Chondrocyte (in vitro differentiated cells): ENCODE measurements at places on chromosomes 1 and 21.
A peak's percentile ranks its signal among the peaks of the same experiment; 100 is the strongest.

DNA sequence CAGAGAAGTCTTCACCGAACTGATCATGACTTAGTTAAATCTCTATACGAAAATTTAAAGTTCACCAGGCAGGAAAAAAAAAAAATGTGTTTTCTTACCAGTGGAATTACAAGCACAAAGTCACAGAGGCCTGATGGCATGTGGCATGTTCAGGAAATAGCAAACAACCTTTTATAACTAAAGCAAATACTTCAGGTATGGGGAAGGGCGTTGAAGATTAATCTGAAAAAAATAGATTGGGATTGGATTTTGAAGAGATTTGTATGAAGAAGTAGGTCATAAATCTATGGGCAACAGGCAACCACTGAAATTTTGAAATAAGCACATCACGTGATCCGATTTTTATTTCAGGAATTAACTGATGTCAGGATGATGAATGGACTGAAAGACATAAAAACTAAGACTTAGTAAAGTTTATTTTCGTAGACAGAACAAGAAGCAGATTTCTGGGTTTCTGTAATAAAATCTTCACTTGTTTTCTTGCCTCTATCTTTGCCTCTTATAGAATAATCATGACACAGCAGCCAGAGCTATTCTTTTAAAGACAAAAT, 295.9 kb upstream of the ADGRL4 start:
- DNase-seq: no peak

GRCh38 chr1:154419620-154420571, 14.8 kb downstream of the IL6R start:
- DNase-seq: peak; percentile 89

DNA sequence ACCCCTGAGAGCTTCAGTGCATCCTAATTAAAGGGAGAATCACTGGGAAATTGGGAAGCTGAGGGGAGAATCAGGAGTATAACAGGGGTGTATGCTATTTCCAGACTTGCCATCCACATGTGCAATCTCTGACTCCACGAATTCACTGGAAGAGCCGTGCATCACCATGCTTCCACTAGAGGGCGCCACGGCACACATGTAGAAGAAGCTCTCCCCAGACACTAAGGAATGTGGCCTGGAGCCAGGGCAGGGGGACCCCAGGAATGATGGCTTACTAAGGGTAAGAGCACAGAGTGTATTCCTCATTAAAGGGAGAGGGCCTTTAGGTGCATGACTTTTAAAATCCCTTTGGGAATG, 81.5 kb downstream of the ABCA4 start:
- DNase-seq: no peak

- no peak for DNase-seq
These were observed 13.7 kb upstream of the SRP9 start for GRCh38 chr1:225763716-225764548.

DNA sequence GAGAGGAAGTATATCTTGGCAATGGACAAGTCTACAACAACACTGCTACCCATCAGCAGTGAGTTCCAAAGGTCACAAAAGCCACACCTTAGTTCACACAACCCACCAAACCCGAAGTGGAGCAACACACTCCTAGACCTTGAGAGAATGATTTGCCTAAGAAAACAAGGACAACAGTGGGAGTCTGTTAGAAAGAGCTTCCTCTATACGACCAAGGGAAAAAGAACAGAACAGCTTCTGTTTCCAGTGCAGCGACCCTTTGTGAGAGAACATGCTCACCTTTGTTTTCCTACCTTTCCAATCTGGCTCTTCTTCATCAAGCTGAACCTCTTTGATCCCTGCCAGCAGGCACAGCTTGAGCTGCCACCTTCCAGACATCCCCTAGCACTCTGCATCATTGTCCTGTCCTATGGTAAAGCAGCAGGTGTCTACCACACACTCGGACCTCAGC, 56.7 kb upstream of the PALMD start:
- DNase-seq: no peak

- DNase-seq: no peak
These were observed 575.5 kb downstream of the MRPL39 start for GRCh38 chr21:25031750-25032149.

- DNase-seq: no peak
These were observed 69.7 kb upstream of the RGL1 start for GRCh38 chr1:183735069-183735860.

- DNase-seq: no peak
These were observed 11.5 kb downstream of the CELF3 start for GRCh38 chr1:151705146-151705545.

DNA sequence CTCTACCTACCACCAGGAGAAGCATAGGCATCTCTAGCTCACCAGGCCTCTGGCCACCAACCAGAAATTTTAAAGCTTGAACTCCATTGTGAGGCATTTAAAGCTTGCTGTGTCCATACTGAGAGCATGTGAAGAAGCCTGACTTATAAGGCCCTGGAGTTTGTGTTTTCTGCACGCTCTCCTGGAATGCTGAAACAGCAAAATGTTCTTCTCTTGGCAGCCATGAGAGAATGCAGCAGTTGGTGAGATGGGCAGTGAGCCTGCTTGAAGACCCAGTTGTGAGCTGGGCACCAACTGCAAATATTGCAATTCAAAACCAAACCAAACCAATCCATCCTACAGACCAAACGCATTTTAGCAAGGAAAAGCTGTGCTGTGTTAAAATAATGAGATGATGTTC, 170.0 kb upstream of the IVNS1ABP start:
- DNase-seq: no peak

DNA sequence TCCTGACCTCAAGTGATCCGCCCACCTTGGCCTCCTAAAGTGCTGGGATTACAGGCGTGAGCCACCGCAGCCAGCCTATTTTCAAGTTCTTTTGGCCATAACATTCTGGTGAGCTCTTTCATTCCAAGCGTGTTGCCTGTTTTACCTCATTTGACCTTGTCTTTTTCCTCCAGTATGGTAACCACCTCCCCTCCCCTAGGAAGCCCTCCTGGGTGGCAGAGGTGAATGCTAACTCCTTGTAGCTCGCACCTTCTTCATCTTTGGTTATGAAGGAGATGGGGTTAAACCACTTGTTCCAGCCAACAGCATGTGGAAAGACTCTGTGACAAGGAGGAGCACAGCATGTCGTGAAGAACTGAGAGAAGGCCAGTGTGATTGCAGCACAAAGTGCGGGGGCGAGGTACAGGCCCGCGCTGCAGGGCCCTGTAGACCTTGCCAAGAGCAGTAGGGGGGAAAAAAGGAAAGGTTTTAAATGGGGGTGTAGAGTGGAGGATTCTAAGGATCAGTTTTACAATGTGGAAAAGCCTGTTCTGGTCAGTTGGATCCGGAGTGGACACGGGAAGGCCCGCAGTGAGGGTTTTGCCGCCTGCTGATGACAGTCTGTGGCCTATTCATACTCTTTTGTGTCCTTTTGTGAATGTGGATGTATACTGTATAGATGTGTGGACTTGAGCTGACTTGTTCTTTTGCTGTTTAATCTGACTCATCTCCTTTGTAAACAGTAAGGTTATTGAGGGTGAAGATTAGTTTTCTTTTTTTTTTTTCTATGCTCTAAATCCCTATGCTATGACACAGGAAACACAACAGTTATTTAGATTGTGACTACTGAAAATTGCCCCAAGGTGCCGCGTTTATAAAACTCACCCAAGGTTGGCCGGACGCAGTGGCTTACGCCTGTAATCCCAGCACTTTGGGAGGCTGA, 7.5 kb upstream of the ZNF436 start:
- no peak for DNase-seq

DNA sequence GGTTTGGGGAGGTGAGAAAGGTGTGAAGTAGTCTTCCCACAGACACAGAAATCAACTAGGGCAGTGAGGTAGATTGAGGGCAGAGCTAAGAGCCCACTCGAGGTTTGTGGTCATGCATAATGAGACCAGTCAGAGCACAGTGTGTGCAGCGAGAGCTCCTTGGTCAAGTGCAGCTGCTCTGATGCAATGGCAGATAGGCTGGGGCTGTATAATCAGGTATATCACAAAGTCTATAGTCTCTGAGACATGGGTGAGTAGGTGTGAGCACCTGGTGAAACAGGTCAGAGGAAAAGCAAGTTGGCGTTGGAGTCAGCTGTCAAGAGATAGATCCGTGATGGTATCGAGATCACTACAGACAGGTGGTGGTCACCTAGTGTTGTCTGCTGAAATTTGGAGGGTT, 17.6 kb downstream of the DSCAM start:
- no peak for DNase-seq

DNA sequence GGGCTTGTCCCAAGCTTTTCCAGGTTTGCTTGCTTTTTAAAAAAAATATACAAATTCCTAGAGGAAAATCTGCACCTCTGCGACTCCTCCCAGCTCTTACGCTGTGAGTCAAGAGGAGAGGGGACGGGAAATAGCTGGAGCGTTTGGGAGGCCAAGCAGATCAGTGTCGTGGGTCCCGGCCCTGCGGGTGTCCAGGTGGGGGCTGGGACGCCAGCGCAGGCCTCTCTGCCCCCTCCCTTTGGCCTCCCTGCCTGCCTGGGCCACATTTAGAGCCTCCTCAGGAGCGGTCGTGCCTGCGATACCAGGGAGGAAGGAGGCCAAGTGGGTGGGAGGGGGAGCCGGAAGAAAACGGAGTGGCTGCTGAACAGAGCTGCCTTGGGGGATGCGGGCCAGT, 9.0 kb downstream of the WNT4 start:
- no peak for DNase-seq

DNA sequence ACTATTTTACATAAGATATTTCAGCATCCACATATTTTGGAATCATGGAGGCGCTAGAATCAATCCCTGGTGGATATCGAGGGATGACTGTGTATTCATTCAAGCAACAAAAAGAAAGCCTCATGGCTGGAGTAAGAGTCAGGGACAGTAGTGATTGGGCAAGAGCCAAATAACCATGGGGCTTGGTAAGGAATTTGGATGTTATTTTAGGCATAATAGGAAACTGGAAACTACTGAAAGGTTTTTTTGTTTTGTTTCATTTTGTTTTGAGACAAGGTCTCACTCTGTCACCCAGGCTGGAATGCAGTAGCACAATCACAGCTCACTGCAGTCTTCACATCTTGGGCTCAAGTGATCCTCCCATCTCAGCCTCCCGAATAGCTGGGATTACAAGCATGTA, 33.8 kb upstream of the EYA3 start:
- DNase-seq: no peak

GRCh38 chr1:164624400-164624799, 65.4 kb downstream of the PBX1 start:
- no peak for DNase-seq

- DNase-seq: peak; percentile 51
These were observed 61.2 kb downstream of the TOR1AIP2 start for GRCh38 chr1:179816196-179816960.

DNA sequence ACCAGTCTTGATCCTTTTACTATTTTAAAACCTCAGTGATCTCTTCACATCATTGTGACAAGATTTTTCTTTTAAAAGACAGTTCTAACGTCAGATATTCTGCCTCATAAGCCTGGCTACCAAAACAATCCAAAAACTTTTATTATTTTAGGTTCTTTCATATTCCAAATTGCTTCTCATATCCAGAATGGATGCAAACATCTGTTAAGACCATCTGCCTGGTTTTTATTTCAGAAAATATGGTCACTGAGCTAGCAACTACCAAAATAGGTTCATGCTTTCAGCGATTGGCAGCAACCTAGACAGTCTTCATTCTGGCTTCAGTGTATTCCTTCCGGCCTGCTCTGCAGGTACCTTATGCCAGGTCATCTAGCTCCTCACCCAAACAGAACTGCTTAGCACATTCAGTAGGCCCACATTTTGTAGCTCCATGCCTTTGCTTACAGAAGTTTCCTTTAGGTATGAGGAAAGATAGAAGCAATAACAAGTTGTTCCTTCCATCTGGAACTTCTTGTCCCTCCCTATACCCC, 59.0 kb upstream of the CACYBP start:
- DNase-seq: no peak

GRCh38 chr1:85049735-85050166, 1.5 kb upstream of the MCOLN3 start:
- no peak for DNase-seq

GRCh38 chr1:216222288-216222687, 201.0 kb downstream of the USH2A start:
- DNase-seq: no peak

GRCh38 chr1:190940951-190941350, 463.3 kb upstream of the BRINP3 start:
- DNase-seq: no peak

GRCh38 chr1:117838911-117839310, 90.5 kb downstream of the GDAP2 start:
- no peak for DNase-seq

DNA sequence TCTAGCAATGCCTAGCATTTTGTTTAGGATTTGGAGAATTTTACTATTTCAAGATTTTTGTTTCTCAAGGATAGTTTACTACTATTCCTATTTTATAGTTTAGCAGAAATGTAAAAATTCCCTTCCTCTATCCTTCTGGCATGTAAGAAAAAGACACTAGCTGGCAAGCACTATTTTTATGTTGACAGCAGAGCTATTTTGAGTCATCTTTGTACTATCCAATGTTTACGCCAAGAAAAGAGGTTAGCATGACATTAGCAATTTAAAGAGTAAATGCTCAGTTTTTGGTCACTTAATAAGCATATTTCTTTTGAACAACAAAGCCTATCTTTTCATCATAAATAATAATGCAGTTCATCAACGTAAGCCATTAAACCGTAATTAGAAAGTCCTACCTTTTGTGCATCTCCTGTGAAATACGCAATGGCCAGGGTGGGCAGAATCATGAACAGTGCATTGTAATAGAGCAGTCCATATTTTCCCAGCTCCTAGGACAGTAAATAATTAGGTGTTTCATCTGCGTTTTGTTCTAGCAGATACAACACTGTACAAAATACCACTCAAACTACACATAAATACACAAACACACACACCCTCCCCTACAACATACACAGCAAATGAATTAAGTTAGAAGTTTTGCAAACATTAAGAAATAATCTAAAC, 12.0 kb downstream of the SLC35D1 start:
- DNase-seq: no peak

GRCh38 chr21:45989355-45990048, 7.9 kb downstream of the COL6A1 start:
- peak; percentile 93 for DNase-seq
